GM23248 (cell line): ENCODE measurements at places on chromosomes 3 and 15. TPM values are rescaled to one million over a fixed set of nuclear protein-coding genes. Genes with fewer than 3 reads are reported as not detected.

CGGBP1 gene
- total RNA-seq, result 51.1 and 54.9 TPM in 2 replicates

SLC38A3 gene
- total RNA-seq, result under 0.01 TPM in 1 of 2 replicates, not detected in the other

STRIT1 gene
- not detected in 2 replicates for total RNA-seq

TRIM42 gene
- total RNA-seq, result not detected in 2 replicates

WDR93 gene
- total RNA-seq, result not detected in 2 replicates

ERICH6 gene
- not detected in 2 replicates for total RNA-seq

ALDH1L1 gene
- total RNA-seq, result not detected in 2 replicates

LAMB2 gene
- 894 and 1,064 TPM in 2 replicates for total RNA-seq

CCR9 gene
- not detected in 2 replicates for total RNA-seq

IL17RD gene
- 0.76 and 1.2 TPM in 2 replicates for total RNA-seq

DNA sequence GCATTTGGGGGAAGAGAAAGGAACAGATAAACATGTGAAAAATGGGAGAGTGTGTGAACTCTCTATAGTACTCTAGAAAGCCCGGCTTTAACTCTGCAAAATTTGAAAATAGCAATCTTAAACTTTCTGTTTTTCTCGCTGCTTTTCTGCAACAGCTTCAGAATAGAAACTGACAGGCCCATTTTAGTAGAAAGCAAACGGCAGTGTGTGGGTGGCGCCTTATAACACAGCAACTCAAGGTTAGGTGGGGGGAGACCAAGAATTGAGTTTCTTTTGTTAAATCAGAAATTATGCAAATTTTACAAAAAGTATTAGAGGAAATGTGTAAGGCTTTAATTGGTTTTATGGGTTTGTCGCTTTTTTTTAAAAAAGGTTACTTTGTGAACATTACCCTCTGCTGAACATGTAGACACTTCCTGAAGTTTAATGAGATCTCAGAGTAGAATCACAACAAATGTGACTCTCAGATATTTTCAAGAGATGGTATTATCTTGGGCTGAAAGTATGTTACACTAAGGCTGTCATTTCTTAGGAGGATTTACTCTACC lies 107.0 kb downstream of the PTPRG start:
- DNase-seq, result no peak

- DNase-seq, result no peak
These were observed 20.1 kb downstream of the ZBTB38 start for GRCh38 chr3:141388395-141388794.

DNA sequence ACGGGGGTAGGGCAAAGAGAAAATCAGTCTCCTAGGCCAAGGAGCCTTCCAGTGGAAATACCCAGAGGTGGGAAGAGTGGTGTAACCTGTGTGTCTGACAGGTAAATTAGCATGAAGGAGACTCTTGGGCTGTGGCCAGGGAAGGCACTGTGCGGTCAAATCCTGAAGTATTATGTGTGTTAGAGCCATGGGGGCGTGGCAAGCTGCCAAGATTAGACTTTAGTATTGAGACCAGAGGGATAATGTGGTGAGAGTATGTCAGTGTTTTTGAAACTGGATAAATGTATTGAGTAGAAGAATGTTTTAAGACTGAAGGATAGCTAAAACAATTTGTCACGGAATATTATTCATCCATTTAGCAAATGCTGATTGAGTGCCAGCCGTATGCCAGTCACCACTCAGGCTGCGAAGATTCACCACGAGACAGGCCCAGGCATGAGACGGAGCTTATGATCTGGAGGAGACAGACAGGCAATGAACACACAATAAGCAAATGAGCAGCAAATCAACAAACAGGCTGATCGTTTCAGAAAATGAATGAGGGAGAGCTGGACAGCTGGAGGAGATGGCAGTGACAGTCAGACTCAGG lies 445.9 kb downstream of the MCTP2 start:
- DNase-seq, result no peak

DNA sequence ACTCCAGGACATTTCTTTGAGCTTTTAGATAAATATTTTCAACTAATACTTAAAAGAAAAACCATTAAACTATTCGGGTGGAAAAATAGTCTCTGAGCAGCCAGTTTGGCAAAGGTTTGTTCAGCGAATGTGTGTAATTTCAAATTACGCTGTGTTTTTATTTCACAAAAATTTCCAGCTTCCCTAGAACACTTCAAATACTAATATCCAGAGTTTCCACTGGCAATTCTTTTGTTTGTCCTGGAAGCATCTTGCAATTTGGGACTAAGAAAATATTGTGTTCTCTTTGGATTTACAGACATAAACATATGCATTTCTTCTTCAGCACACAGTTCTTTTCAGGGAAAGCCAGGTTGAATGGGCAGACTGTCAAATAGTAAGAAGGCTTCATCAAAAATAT lies 61.9 kb downstream of the MDFIC2 start:
- DNase-seq, result no peak

- DNase-seq, result no peak
These were observed 205.8 kb downstream of the RYR3 start for GRCh38 chr15:33516563-33516962.

DNA sequence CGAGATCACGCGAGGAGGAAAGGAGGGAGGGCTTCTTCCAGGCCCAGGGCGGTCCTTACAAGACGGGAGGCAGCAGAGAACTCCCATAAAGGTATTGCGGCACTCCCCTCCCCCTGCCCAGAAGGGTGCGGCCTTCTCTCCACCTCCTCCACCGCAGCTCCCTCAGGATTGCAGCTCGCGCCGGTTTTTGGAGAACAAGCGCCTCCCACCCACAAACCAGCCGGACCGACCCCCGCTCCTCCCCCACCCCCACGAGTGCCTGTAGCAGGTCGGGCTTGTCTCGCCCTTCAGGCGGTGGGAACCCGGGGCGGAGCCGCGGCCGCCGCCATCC lies 1.1 kb upstream of the SETD5 start:
- peak; percentile 98 for DNase-seq

DNA sequence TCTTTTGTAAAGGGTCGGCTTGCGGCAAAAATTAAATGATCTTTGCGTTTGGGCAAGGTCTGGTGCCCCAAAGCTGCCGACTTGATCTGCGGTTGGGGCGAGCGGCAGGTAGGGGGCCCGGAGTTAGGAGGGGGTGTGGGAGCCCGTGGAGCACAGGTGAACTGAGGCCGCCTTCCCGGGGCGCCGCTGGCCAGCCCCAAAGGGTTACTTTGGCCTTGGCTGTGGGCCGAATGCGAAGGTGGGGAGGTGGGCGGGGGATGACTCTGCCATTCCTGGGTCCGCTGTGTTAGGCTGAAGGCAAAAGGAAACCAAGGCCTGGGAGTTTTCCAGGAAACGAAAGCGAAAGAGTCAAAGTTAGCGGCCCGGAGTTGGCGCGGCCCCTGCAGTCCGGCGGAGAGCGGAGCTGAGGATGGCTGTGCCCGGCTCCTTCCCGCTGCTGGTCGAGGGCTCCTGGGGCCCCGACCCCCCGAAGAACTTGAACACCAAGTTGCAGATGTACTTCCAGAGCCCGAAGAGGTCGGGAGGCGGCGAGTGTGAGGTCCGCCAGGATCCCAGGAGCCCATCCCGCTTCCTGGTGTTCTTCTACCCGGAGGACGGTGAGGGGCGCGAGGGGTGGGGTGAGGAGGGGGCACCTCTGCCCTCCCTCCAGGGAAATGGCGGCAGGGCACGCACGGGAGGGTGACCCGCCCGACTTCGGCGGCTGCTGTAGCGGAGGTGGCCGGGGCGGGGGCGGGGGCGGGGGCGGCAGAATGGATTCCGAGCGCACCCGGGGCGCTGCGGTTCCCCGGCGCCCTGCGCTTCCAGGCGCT lies at the start of gene PARP14:
Gene PARP14 (plus strand): TSS at position 365 of the 809 bp plus-strand sequence. CDS start 45 bp downstream, at position 410.
- DNase-seq, result peak; percentile 85

DNA sequence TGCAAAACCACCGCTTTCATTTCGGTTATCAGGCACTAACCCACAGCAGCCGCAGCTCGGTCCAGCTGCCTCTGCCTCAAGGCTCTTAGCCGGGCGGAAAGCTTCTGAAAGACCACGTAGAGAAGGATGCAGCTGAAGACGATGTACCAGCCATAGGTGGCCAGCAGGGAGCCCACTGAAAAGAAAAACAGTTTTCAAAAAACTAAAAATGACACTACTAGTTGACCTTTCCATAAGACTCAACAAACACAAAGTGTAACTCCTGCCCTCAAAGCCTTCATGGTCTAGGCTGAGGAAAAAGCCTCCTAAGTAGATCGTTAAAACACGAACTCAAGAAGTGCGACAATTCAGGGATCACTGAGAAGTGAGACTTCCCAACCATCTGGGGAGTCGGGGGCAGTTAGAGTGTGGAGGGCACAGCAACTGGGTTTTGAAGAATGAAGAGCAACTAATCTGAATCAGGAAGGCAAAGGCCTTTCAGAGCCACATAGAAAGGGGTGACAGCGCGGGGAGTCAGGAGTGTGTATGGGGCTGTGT lies 716 bp downstream of the SELENOS start:
- DNase-seq, result peak; percentile 82

- no peak for DNase-seq
These were observed 103.9 kb upstream of the ALDH1A3 start for GRCh38 chr15:100775581-100776185.

- no peak for DNase-seq
These were observed 534.0 kb upstream of the NAALADL2 start for GRCh38 chr3:174325171-174325570.

GRCh38 chr15:45715528-45715927 lies 80.7 kb downstream of the SQOR start:
- DNase-seq, result peak; percentile 45

- peak; percentile 99 for DNase-seq
These were observed at the start of the genes AZI2 and ZCWPW2 for GRCh38 chr3:28348629-28349468. Gene AZI2, minus strand, starts transcription at chr3:28348824. Its CDS starts 8,207 bp downstream, at chr3:28340617. Gene ZCWPW2, plus strand, starts transcription at chr3:28348721. Its CDS starts 64,348 bp downstream, at chr3:28413069.

- DNase-seq, result no peak
These were observed 76.6 kb upstream of the KLF13 start for GRCh38 chr15:31250033-31250432.

DNA sequence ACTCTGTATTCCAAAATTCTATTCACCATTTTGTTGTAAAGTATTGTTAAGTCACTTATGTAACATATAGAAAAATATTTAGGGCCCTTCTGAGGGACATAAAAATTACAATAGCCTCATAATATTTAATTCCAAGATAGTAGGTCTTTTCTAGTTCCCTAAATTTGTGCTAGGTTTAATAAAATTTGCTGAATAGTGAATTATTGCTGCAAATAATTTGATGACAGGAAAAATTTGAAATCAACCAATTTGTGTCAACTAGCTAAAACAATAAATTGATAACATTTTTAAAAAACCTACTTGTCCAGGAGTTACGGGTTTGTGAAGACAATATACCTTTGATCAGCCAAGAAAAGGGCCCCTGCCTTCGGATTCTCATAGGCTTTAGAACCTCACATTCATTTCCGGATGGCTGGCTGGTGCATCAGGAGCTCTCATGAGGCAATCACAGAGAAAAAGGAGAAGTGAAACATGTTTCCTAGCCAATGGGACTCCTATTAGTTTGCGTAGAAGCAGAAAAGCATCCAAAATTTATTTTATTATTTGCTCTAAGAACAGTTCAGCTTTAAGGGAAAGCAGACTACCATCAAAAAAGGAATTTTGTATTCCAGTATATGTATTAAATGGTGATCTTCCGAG lies 177.2 kb downstream of the LRRC3B start:
- DNase-seq, result no peak

- no peak for DNase-seq
These were observed 55.7 kb downstream of the OXNAD1 start for GRCh38 chr3:16320711-16321110.

- DNase-seq, result peak; percentile 50
These were observed 53.4 kb upstream of the SEC13 start for GRCh38 chr3:10374311-10374710.

DNA sequence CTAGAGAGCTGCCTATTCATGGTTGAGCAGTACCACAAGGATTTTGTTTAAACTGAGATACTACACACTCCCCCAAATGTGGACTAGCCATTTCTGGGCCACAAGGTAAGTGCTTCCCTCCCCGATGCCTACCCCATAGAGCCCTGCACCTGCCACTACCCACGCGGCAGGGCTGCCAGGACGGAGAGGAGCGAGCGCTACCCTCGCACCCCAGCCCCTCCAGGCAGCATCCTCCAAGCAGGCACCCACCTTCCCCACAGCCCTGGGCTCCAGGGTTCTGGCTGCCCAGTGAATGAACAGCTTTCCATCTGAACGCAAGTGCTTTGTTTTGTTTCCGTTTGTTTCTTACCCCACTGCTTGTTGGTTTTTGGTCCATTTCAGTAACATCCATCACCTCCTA lies 59.2 kb downstream of the CHDH start:
- no peak for DNase-seq

- peak; percentile 39 for DNase-seq
These were observed 29.1 kb upstream of the ST6GAL1 start for GRCh38 chr3:186901135-186901734.

- DNase-seq, result no peak
These were observed 52.4 kb upstream of the XRN1 start for GRCh38 chr3:142500211-142500610.
